Stimulated activated CD4-positive, alpha-beta T cell treated with anti-CD3 and anti-CD28 coated beads, TNF-alpha, amount 100 ng/mL, for 48 hours (primary cell): ENCODE measurements at places on chromosomes 2 and 18.

DNA sequence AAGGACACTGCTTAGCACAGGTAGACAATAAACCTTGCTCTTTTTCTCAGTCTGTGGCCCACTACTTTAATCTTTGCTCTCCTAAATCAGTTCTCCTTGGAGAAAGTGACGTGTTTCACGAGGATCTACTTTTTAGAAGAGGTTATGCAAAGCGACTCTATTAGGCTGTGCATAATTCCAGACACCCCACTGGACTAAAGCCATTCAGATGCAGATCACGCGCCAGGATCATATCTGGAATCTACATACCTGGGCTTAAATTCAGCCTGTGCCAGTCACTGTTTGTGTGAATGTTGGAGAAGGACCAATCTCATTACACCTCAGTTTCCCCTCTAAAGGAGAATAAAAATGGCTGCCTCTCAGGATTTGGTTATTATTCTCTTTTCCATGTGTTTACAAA, 413.0 kb upstream of the MYT1L start:
- no peak for DNase-seq

- no peak for DNase-seq
Observed at GRCh38 chr18:2400701-2401196, 170.6 kb downstream of the METTL4 start.

DNA sequence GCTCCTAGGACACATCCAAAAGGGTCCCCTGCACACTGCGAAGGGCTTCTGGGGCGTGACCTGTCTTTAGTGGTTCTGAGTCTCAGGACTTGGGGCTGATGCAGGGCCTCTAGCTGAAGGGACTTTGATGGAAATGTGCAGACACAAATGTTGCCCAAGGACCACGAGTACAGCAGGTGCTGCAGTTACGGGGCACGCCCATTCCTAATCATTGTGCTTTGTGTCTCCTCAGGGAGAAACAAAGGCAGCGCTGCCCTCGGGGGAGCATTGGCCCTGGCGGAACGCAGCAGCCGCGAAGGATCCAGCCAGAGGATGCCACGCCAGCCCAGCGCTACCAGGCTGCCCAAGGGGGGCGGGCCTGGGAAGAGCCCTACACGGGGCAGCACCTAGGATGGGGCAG, 8.0 kb downstream of the TUBA3E start:
- DNase-seq: no peak

DNA sequence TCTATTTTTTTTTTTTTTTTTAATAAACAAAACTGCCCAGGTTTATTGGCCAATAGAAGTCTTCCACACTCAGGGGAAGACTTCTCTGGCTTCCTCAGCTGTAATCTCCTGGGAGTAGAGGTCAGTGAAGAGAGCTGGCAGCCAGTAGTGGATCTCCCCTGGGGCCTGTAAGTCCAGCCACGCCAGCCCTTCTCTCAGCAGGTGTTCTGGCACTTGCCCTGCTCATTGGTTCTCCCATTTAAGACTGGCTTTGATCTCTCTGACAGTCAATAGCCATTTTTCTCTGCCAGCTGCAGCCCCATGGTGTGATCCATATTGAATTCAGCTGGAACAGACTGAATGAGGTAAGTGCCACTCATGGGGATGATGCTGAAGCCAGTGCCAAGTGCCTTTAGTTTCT, 170.6 kb upstream of the SPHKAP start:
- DNase-seq: no peak

GRCh38 chr2:106104332-106105062, 89.6 kb downstream of the UXS1 start:
- DNase-seq: no peak

GRCh38 chr18:27500531-27500930, 315.4 kb upstream of the CHST9 start:
- DNase-seq: no peak

- DNase-seq: no peak
Observed at GRCh38 chr2:21757805-21758430, 634.1 kb downstream of the TDRD15 start.

GRCh38 chr2:54720563-54720962, 2.9 kb upstream of the EML6 start:
- no peak for DNase-seq

GRCh38 chr2:169012812-169013627, 18.1 kb downstream of the ABCB11 start:
- no peak for DNase-seq

DNA sequence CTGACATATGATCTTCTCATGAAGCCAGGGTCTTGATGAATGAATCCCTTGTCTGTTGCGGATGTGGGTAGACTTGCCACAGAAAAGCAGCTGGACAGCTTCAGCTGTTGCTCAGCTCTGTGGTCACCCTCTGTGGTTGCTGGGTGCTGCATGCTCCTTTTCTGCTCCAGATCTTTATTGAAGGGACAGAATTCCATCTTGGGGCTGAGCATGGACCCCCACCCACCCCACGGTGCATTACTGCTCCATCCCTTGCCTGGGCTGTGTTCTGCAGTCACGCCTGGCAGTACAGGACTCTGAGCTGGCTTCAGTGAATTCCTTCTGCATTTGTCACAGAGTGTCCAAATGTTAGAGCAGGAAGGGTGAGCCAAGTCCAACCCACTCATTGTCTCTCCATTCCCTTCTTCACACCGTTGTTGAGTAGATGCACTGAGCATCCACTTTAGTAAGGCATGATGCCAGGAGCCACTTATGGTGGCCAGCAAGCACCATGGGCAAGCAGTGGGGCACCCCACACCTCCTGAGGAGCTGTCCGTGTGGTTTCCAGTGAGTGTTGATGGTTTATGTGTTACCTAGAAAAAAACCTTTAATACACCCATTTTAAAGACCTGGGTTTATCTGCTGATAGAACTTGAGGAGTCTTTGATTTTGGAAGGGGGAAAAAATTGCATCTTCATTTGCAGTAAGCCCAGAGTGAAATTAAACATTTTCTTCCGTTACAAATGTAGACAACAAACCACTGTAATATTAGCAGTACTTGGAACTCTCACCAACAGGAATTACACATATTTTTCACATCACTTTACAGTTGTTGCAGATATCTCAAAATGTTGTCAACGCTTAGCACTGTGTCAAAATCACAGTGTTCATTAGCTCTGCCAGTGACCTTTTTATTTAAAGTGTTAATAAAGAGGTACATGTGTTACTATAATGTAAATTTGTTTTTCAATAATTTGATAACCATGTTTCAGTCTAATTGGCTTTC, 14.7 kb upstream of the ITGB6 start:
- no peak for DNase-seq

DNA sequence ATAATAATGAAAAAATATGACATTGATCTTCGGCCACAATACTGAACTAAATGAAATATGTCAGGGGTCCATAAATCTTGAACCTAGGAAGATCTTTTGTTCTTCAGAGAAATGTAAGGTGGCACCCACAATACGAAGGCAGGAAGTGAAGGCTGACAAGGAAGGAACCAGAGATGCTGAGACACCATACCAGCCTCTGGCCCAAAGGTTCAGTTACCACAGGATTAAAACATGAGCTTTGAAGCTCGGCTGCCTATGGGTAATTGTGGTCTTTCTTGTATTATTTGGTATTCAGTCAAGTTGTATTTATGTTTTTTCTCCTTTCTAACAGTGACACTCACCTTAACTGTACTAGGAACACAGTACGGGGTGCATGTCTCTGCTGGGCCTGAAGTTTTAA, 448.8 kb upstream of the SETBP1 start:
- no peak for DNase-seq

GRCh38 chr18:46406539-46406932, 250.5 kb downstream of the LOXHD1 start:
- DNase-seq: no peak

DNA sequence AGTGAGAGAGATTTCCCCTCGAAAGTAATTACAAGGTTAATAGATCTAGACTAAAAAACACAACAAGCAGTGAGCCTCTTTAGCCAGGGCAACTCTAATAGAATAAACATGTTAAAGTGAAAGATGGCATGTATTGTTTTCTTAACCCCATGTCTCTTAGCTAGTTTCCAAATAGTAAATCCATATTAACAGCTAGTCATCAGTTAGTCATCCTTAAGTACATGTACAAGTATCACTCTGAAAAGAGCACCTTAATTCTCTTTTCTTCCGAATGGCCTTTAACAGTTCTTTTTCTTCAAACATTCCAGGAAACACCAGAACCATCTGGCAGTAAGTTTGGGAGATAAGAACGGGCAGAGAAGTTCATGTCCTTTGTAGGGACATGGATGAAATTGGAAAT, 1480.0 kb downstream of the LRP1B start:
- no peak for DNase-seq

DNA sequence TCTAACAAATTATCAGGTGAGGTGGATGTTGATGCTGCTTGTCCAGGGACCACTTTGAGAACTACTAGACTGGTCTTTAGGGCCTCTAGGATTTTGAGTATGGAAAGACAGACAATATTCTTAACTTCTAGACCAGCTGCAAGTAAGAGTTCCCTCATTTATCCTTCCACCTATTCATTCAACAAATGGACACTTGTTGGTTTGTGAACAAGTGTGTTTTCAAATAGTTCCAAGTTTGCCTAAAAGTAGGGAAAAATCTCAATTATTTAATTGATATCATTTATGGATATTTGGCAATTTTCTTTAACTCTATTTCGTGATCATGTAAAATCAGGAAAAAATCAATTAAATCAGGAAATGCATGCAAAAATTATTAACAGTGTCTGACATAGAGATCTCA, 245.4 kb downstream of the NCKAP5 start:
- no peak for DNase-seq

DNA sequence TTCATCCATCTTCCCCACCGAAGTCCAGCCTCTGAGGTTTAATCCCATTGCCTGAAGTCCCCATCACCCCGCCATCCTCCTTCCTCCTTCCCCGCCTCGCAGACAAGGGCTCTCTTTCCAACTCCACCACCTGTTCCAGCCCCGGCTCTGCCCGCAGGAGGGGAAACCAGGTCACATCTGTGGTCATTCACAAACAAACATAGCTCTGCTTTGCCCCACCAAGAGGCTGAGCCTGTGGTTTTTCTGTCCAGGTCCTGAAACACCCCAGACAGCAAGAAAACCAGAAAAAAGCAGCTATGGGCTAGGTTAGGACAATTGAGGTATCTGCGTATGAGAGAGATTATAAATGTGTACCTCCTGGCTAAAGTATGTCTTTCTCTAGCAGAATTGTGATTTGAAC, 144.7 kb downstream of the GLI2 start:
- no peak for DNase-seq

DNA sequence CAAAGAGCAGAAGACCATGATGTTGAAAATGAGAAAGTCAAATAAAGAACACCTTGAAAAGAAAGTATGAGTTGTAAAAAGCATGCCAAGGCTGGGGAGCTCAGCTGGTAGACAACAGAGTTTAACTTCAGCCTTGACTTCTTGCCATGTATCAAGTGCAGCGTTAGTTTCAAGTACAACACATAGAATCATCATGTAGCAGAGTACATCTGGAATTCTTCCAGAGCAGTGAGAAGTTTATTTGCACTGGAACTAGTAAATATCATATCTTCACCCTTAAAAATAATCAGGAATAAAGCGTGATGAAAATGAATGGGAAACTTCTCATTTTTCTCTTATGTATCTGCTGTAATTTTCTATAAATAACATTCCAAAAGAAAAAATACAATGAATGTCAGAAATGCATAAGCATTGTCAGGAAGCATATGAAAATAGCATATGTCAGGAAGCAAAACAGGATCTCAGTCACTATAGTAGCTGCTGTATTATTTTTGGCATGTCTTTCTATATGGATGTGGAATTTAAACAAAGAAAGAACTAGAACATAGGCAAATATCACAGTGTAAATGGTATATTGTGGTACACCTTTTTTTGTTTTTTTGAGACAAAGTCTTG, 10.1 kb upstream of the SULT1C4 start:
- DNase-seq: no peak

- DNase-seq: peak; percentile 27
Observed at GRCh38 chr2:205776139-205776538, 93.8 kb downstream of the NRP2 start.

- no peak for DNase-seq
Observed at GRCh38 chr2:108034843-108035242, 48.5 kb downstream of the SLC5A7 start.

DNA sequence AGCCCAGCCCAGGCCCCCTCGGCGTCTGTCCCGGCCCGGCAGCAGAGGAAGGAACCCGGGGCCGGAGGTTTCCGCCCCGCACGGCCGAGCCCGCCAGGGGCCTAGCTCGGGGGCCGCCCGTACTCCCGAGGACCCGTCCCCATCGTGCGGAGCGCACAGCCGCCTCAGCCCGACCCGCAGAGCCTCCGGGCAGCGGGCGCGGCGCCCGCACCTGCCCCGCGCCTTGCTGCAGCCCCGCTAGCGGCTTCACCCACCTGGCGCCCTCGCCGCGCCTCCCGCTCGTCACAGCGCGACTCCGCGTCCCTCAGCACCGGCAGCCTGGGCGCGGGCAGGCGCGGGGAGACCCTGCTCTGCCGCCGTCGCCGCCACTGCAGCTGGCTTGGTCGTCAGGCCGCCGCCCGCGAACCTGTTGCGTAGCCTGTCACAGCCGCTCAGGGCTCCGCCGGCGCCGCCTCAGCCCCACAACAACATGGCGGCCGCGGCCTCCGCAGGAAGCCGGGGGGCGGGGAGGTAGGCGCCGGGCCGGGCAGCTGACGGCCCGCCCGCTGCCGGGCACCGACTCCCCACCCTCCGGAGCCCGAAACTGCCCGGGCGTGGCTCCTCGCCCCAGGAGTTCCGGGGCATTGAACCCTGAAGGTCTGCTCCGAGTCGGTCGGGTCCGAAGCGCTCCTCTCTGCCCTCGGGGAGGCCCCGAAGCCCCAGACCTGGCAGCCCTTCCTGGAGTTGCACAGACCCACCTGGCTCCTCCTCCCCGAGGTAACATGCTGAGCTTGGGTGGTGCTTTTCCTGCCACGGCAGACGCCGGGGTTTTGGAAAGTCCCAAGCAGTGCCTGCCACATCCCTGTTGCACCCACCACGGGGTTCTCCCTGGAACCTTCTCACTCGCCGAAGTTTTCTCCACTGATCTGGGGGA, at the start of gene ITSN2:
TSS of gene ITSN2 (minus strand) at position 487 of the 913 bp plus-strand sequence. CDS start 32,454 bp downstream, outside the sequence.
- peak; percentile 62 for DNase-seq

GRCh38 chr2:134609924-134610513, 108.8 kb downstream of the TMEM163 start:
- DNase-seq: no peak

DNA sequence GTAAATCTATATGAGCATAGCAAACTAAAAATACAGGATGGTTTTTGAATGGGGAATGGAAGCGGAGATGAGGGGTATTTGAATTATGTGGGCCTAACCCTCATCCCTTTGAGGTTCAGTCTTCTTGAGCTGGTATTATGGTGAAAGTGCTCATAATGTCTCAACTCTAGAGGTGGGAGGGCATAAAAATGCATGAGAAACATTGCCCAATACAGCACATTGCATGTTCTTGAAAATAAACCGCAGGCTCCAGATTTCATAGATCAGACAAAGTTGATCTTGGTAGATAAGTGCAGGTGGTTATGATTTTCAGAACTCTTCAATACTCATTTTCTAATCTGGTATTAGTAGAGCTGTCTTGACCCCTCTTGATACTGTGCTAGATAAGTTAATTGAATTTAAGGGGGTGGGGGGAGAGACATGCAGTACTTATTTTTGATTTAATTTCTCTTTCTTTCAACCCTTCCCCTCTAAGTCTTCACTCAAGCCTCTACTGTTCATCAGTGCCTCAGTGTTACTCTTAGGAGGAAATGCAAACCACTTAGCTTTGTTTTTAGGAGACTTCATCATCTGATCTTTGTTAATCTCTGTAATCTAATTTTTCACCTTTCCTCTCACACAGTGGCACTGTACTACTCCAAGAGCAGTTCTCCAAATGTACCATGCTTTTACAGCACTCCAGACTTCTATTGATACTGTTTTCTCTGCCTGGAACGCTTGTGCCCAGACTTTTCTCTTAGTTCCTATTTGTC, 22.2 kb downstream of the XRCC5 start:
- no peak for DNase-seq
